ENCODE measurements at places on chromosomes 1 and 21.

DNA sequence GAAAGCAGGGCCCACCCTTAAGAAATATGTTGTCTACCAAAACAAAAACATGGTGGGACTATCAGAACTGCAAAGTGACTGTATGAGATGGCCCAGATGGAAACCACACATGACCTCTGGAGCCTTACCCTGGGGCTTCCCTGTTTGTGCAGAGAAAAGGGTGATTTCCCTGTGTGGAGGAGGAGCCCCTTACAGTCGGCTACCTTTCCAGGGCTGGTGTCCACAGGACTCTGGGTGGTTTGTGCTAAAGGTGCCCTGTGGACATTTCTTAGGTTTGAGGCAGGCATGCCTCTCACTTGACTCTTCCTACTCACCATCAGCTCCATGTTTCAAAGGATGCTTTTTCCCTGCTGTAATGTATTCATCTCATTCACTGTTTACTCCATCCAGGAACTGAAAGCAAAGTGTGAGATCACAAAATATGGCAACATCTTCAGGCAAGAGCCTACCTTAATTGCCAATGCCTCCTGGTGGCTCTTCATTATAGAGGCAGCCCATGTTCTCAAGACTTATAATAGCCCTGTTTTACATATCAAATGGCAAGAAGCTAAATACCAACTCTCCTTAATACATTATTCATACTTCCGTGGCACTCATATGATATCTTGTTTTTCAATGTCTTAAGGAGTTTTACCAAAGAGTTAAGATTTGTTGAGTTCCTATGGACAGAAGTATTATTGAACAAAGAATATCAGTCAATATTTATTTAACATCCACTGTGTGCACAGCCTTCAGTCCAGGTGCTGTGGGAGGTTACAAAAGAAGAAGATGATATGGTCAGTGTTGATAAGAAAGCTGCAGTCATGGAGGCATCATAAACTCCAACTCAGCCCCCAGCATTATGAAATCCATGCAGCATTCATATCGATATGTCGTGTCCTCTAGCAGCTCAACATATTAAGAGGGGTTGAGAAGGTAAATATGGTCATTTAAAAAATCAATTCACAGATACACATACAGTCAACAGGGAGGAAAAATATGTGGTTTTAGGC is 15.5 kb upstream of the TFF3 start:
- no peak for DNase-seq

DNA sequence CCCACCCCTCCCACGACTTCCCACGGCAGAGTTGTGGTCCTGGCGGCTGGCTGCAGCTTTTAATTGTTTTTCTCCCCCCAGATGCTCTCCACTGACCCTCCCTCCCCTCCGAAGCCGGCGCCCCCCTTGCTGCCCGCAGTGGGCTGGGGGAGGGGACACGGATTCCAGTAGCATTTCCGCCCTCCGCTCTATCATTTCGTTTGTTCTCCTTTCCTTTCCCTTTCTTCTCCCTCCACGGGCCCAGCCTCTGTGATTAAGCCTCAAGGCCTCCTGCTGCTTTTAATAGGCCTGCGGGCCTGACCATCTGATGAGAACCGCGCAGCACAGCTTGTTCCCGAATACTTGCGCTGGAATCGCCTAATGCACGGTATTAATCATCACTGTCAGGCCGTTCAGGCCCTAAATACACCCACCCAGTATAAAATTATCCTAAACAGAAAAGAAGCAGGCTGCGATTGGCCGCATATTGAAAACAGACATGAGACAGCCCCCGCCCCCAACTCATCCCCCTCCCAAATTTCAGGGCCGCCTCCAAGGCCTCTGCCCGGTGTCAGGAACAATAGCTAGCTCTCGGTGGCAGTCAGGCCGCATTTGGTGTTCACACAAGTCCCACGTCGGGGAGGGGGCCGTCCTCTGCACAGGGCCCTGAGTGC is 102.0 kb upstream of the ARHGEF16 start:
- no peak for DNase-seq

DNA sequence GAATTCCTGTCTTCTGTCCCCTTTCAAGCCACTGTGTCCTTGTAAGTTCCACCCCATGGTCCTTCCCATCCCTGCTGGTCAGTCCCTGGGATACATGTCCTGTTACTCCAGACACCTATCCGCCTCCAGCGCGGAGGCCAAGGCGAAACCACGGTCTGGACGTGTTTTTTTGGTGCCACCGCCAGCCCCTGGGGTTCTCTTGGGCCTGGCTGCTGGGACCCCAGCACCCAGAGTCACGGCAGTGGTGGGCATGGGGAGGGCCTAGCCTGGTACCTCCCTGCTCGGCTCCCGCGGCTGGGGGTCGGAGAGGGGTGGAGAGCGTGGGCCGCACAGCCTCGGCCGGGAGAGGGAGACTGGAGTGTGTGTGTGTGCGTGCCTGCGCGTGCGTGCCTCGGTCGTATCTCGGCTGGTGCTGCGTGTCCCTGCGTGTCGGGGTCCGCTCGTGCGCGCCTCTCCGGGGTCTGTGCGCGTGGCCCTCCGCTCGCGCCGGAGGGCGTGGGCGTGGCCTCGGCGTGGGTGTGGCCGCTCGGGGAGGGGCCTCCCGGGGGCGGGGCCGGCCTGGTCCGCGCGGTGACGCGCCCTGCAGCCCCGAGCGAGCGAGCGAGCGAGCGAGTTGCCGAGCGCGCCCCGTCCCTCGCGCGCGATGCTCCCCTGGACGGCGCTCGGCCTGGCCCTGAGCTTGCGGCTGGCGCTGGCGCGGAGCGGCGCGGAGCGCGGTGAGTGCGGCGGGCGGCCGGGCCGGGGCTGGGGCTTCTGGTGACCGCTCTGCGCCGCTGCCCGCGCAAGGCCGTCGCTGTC is at the start of gene VWA1:
VWA1 (plus strand) TSS at position 585 of the 798 bp plus-strand sequence; CDS start at position 644, 59 bp downstream.
- DNase-seq, result peak; percentile 71

DNA sequence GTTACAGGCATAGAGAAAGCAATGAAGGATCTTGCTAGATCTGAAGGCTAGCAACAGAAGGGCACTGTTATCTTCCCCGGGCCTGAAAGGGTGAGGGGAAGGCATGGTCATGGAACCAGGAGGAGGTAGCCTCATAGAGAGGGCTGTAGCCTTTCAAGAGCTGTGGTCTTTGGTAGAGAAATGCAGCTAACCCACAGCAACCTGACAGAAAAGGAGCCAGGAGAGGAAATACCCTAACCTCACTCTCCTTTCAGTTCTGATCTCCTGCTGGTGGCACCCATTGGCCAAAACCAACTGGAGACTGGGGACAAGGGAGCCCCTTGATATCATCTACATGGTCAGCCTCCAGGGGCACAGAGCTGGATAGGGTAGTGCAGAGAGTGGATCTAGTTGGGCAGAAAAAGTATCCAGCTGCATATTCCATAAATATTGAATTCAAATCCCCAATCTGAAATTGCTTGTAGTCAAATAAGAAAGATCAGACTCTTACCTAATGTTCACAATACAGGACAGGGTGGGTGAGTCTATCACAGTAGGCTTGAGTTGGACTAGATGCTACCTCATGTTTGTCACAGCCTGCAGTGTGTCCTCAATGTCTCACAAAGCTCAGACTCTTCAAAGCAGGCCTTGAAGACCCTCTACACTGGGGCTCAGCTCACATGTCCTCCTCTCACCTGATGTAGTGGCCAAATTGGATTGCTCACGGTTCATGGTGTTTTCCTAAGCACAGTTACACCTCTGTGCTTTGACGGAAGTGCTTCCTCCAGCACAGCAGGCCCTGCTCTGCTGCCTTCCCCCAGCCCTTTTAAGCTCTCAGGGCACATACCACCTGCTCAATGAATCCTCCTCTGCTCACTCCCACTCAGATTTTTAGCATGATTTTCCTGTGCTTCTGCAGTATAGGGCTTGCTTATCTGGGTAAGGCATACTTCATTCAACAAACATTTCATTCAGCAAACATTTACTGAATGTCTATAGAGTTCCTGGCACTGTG is 74.1 kb upstream of the JUN start:
- DNase-seq, result no peak

DNA sequence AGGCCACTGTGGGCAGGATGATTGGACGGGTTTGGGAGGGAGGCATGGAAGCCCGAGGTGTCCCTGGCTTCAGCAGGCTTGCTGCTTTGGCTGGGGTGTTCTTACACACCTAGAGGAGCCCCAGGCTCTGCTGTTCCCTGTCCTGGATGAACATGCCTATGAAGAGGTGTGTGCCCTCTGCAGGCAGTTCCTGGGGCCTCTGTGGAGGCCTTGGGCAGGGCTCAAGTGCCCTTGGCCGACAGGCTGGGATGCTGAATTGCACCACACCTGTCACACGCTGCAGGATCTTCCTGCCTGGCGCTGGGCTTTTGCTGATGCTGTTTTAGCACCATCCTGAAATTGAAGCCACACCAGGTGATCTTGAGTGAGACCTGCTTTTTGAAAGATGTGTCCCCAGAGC is 415.0 kb upstream of the VAMP3 start:
- DNase-seq, result no peak

DNA sequence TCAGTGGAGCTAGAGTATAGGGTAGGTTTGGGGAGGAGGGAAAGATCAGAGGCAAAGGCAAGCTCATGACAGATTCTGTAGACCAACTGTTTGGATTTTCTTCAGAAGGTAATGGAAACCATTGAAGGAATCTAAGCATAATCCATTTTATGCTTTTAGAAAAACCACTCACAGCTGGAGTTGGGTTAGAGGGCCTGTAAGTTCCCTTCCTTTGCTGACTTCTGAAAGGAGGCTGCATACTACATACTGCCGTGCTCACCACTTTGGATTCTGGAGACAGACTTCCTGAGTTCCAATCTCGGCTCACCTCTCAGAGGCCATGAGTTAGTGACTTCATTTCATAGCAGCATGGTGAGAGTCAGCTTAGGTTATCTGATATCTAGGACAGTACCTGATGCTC is 6.4 kb upstream of the SYT2 start:
- DNase-seq, result no peak

DNA sequence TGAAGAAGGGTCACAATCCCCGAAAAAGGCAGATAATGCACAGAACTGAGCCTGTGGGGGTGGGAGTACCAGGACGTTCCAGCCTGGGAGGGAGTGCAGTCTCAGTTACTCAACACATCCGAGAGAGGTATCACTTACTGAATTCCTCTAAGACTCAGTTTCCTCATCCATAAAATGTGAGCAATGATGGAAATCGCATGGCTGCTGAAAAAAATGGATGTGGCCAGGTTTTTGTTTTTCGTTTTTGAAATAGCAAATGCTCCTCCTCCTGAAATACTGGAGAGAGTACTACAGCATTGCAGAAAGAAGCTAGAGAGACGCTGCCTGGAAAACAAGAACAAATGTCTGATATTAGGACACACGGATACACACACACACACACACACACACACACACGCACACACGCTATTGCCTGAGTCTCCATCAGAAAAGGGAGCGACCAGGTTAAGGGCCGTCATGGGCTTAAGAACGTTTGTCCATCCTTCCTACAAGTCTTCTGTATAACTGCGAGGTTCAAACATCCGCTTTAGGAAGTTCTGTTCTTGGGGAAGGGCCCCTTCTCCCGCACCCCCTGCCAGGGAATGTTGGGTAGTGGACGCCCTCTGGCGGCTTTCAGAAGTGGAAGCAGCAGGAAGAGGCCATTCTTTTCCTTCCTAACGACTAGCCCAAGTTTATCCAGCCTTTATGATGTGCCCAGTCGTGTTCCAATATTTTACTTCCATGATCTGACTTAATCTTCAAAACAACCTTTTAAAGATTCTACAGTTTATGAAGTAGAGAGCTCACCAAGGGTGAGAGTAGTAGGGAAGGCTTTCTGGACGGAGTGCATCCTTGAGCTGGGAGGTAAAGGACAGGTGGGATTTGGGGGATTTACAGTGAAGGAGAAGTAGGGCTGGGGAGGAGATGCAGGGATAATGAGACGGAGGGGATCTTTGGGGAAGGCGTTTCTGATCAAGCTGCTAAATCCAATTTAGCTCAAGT is 699 bp upstream of the NES start:
- DNase-seq, result no peak

DNA sequence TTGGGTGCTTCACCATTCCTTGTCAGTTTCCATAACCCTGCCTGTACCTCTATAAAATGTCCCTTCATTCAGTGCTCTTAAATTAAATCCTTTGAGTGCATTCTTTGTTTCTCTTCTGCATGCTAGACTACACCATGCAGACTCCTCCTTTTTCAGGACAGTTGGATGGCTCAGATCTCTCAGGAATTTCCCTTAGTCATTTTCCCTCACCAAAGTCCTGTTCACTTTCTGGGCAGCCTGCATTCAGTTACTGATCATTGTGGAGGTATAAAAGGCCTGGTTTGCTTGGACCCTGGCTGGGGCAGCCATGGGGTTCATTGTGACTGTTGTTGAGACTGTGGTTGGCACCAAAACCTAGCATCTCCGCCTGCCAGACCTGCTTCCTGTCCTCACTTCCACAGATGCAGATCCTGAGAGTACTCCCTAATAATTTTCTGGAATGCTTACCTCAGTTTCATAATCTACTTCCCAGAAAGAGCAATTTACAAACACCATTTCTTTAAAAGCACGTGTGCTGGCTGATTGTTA is 88.4 kb downstream of the PDE4B start:
- DNase-seq, result no peak

DNA sequence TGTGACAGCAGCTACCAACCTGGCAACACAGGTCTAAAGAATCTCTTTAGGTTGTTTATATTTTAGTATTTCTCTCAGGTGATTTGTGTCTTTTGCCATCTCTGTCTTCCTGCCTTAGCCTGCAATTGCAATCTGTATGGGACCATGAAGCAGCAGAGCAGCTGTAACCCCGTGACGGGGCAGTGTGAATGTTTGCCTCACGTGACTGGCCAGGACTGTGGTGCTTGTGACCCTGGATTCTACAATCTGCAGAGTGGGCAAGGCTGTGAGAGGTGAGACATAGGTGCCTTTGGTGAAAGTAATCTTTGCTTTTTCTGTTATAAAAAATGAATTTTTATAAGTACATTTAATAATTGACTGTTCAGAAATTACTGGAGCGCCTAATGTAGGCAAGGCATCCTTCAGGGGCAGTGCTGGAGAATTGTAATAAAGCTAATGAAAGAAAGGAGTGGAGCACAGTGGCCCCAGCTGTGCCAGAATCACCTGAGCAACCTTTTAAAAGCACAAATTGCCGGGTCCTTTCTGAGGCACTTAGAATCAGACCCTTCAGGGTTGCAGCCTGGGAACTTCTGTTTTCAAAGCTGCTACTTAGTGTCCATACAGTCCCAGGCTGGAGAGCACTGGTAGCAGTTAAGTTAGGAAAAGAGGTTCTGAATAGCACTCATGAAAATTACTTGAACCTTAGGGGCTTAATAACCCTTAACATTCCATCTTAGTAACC is 60.6 kb upstream of the LAMC2 start:
- no peak for DNase-seq

GRCh38 chr1:219326843-219327242 is 153.2 kb downstream of the LYPLAL1 start:
- no peak for DNase-seq

DNA sequence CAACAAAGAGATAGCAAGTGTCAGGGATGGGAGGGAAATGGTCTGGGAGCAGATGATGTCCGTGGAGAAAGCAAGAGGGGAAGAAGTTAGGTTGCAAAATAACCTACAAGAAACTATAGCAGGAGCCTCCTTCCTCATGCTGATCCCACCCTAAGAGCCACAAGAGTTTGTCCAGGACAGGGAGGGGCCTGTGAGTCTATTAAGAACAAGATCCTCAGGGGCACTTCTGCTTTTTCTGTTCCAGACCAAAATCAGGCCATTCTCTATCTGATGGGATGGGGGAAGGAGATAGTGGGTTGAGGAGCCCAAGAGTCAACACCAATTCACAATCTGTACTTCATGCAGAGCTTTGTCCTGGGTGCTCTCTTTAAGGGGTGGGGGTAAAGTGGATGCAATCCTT is 7.7 kb upstream of the ATP1A4 start:
- no peak for DNase-seq

GRCh38 chr1:202624781-202625108 is 85.5 kb downstream of the SYT2 start:
- DNase-seq, result no peak

Data from stimulated activated CD4-positive, alpha-beta T cell treated with anti-CD3 and anti-CD28 coated beads, Interleukin-4, amount 100 ng/mL, for 4 hours (primary cell).